ENCODE measurements at places on chromosomes 16 and 17.

DNA sequence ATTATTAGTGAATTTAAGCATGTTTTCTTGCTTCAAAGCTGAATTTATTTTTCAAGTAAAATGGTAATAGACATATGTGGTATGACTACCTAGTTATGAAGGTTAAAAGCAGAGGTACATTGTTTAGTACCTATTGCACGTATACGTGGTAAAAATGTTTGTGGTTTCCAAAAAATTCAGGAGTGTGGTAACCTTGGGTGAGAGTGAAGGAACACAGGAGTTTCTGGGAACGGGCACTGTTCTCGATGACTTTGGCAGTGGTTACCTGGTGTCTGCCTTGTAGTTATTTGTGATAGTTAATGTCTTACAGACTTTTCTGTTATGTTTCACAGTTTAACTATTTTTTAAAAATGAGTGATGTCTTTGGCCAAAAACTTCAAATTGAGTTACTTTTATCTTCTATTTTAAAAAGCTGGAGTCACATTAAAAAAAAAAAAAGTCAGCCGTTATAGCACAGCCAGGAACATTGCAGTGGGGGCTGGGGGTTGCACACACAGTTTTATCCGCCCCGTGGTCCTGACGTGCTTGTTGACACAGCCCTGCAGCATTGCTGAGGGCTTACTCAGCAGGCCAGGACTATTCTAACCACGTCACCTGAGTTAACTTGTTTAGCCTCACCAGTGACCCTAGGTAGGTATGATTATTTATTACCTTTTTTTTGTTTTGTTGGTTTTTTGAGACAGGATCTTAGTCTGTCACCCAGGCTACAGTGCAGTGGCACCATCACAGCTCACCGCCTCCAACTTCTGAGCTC is 10.9 kb downstream of the JPT2 start:
- DNase-seq, result no peak
- no peaks in the 10 kb centered on the region for H3K27me3 ChIP-seq
- H3K4me1 ChIP-seq, result peaks cover 12% of the 10 kb centered on the region
- no peak overlapping the region for H3K27ac ChIP-seq
- H3K36me3 ChIP-seq, result peaks cover 21% of the 10 kb centered on the region

DNA sequence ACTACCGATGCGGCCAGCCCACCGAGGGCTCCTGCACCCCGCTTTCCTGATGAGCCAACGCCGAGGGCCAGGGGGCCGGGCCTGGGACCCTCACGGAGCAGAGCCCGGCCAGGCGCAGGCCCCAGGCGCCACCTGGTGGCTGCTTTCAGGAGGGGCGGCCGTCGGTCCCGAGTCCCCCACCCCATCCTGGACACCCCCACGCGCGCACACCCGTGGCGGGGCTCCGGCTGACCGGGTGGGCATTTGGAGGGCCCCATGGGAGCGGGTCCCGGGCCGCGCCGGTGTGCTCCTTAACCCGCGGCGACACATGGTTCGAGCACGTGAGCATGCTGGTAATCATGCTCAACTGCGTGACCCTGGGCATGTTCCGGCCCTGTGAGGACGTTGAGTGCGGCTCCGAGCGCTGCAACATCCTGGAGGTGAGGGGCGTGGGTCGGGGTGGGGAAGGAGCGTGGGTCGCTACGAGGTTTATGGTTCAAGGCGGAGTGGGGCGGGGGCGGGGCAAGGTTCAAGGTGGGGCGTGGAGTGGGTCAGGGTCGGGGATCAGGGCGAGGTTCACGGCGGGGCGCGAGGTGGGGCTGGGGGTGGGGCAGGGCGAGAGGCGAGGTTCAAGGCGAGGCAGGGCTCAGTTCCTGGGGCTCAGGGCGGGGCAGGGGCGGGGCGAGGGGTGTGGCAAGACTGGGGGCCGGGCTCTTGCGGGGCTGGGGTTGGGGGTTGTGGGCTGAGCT is 30.2 kb downstream of the TPSG1 start:
- no peak overlapping the region for H3K4me3 ChIP-seq
- peaks cover 3% of the 10 kb centered on the region for H3K4me1 ChIP-seq
- no peak for DNase-seq
- H3K27ac ChIP-seq, result no peak overlapping the region
- H3K36me3 ChIP-seq, result no peaks in the 10 kb centered on the region

DNA sequence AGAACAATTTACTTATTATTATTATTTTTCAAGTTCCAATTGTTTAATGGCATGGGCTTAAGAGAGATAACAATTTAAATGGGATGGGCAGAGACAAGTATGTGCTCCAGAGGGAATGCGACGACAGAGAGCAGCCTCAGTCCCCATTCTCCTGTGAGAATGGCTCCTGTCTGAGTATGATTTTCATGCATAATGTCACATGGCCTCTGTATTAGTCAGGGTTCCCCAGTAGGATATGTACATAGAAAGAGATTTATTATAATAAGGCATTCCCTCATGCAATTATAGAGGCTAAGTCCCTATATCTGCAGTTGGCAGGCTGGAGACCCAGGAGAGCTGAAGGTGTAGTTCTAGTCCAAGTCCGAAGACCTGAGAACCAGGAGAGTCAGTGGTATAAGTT is 22.9 kb upstream of the NKD1 start:
- no peaks in the 10 kb centered on the region for H3K36me3 ChIP-seq
- DNase-seq, result no peak
- H3K27ac ChIP-seq, result no peak overlapping the region
- no peak overlapping the region for H3K4me3 ChIP-seq
- peaks cover 68% of the 10 kb centered on the region for H3K27me3 ChIP-seq

DNA sequence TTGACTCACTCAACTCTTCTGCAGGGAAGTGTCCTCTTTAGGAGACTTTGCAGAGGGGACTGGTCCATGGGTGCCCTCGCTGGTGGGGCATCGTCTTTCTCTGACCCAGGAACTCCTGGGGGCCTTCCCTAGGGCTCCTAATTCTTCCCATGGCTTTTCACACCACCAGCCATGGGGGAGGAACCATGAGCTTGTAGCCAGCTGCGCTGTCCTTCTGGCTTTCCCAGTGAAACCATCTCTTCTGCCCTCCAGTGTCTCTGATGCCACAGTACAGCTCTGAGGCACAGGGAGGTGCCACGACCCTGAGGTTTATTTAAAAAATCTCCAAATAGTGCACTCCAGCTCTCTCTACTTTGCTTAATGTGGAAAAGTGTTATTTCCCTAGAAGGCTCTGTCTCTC is 78.6 kb downstream of the SDR42E1 start:
- H3K4me1 ChIP-seq, result no peaks in the 10 kb centered on the region
- no peak overlapping the region for H3K27ac ChIP-seq
- no peaks in the 10 kb centered on the region for H3K27me3 ChIP-seq
- DNase-seq, result no peak
- H3K36me3 ChIP-seq, result peaks cover 40% of the 10 kb centered on the region

DNA sequence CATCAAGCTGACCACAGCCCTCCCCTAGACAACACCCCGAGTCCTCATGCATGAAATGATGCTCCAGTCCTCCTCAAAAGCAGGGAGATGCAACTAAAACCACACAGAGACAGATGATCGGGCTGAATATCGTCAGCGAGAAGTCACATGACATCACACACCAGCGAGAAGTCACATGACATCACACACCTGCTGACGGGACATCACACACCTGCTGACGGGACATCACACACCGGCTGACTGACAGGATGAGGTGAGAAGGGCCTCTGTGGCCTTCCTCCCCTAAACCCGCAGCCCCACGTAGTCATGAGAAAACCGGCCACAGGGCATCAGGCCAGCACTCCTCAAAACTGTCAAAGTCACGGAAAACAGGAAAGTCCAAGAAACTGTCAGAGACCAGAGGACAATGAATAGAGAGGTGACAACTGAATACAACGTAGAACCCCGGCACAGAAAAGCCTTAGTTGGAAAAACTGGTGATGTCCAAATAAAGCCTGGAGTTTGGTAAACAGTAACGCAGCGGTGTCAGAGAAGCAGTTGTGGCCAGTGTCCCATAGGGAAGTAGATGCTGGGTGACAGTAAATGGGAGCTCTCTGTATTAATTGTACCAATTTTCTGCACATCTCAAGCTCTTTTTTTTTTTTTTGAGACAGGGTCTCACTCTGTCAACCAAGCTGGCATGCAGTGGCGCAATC is 14.3 kb downstream of the LITAF start:
- peak; percentile 54 for DNase-seq
- peak overlapping the region; percentile 93 for H3K27ac ChIP-seq
- no peaks in the 10 kb centered on the region for H3K27me3 ChIP-seq
- peaks cover 85% of the 10 kb centered on the region for H3K4me1 ChIP-seq

DNA sequence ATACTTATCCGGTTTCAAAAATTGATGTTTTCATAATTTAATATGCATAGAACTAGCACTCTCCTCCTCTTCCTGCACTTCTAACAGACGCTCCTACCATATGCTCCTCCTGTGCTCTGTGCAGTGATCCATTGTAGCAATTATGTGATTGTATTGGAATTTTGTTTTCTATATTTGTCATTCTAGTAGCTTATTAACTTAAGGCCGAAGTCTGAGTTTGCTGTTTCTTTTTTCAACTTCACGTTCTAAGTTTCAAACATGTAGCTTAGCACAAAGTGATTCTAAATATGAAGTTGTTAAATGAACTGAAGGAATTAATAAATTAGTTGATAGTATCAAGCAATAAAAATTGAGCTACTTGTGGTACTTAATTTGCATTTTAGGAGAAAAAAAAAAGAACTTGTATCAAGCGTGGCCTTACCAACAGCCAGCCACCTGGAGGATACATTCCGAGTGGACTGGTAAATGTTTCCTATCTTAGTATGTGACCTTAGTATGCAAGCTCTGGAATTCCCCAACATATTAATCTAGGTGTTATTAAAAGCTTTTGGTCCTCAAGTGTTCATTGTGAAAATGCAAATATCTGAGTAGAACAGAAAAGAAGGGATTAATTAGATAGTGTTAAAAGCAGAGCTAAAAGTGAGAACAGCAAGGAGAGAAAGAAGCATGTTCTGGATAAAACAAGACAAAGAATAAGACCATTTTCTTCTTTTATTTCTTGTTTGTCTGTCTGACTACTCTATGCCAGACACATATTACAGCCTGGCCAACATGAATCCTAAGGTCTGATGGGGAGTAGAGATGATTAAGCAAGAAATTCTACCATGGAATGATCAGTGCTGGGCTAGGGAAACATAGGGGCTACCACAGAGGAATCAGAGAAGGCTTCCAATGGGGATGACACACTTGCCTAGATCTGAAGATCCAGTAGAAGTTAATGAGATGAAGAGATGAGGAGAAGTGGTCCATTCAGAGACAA is 290.4 kb upstream of the MON1B start:
- DNase-seq, result no peak
- no peak overlapping the region for H3K27ac ChIP-seq
- H3K4me1 ChIP-seq, result no peaks in the 10 kb centered on the region
- no peaks in the 10 kb centered on the region for H3K36me3 ChIP-seq
- no peaks in the 10 kb centered on the region for H3K27me3 ChIP-seq
- H3K4me3 ChIP-seq, result no peak overlapping the region

DNA sequence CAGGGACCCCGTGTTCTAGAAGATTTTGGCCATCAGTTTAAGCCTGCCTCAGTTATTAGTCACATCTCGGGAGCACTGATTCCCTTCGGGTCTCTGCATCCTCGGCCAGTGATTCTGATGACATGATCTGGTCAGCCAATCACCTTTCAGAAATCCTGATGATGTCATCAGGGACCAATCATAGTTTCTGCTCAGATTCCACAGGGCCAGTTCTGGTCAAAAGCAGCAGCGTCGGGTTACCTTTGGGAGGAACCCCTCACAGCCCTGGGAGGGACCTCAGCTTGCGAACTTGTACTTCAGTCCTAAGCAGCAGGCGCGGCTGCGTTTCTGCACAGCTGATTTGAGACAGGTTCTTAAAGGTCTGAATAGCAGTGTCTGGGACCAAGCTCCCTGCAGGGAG is 13.9 kb downstream of the KDM8 start:
- H3K4me1 ChIP-seq, result no peaks in the 10 kb centered on the region
- DNase-seq, result no peak
- H3K27me3 ChIP-seq, result no peaks in the 10 kb centered on the region
- H3K27ac ChIP-seq, result no peak overlapping the region

DNA sequence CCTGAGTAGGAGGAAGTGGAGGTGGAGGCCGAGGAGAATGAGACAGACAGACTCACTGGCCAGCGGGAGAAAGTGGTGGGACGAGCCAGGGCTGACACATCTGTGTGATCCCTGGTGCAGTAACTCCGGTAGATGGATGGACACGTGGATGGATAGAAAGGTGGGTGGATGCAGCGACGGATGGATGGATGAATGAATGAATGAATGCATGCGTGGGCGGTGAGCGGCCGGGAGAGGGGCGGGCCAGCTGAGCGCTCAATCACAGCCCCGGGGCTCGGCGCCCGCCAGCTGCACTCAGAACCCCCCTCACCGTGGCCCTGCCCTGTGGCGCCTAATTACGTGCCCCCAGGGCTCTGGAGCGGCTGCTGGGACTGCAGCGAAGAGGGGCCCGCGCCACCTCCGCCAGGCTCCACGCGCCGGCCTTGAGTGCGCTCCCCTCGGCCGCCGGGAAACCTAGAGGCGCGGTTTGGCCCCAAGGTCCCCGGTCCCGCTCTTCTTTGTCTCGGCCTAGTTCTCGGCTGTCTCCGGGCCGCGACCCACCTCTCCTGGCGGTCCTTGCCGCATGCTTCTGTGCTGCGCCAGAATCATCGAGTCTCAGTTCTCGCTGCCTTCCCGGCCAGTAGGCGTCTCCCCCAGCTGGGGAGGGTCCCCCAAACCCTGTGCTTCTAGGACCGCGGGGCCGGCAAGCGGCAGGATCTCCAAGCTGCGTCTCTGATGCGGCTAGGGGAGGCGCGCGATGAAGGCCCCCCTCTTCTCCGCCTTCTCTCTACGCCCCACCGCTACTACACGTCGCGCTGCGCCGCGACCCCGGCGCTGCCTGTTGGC is 41.0 kb downstream of the RAI1 start:
- no peak overlapping the region for H3K27ac ChIP-seq
- no peak for DNase-seq
- peaks cover 5% of the 10 kb centered on the region for H3K36me3 ChIP-seq
- peak overlapping the region; percentile 91 for H3K4me3 ChIP-seq
- H3K27me3 ChIP-seq, result peaks cover 29% of the 10 kb centered on the region

DNA sequence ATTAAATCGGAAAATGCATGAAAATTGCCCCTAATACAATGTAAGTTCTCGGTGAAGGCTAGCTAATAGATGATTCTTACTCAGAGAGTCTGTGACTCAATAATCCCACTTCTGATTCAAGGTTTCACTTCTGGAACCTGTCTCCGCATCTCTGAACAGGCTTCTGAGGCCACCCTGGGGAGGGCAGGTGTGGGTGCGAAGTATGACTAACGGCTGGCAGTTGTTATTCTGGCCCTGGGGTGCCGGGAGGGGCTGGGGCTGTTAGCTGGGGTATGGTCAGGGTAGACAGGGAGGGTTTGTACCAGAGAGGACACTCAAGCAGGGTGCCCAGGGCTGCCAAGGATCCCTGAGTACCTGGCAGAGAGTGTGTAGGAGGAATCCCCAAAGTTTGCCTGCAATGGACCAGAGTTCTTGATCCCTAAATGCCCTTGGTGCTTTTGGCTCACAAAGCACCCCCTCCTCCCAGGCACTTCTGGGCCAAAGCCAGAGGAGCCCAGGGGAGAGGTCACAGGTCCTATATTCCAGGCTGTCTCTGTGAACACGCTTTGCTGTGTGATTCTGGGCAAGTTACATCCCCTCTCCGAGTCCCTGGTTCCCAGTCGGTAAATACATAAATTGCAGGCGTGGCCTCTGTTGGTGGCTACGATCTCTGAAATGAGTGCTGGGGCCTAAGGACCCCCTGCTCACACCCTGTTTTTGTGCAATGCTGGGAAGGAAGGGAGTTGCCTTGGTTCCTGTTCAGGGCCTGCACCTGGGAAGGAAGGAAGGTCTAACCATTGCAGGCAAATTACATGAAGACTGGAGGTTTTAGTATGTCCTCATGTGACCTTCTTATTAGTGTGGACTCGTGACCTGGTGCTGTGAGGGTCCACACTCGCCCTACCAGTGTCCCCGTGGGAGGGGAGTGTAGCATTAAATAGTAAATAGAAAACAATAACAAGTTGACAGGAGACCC is 49.9 kb upstream of the CPNE2 start:
- peak; percentile 63 for DNase-seq
- peaks cover 5% of the 10 kb centered on the region for H3K36me3 ChIP-seq
- no peaks in the 10 kb centered on the region for H3K27me3 ChIP-seq
- H3K4me3 ChIP-seq, result peak overlapping the region; percentile 75
- H3K4me1 ChIP-seq, result peaks cover 69% of the 10 kb centered on the region
- H3K27ac ChIP-seq, result peak overlapping the region; percentile 97
